ENCODE measurements at places on chromosomes 3 and 15. TPM values are rescaled to one million over a fixed set of nuclear protein-coding genes. Genes with fewer than 3 reads are reported as not detected.

MRPL46 gene
- total RNA-seq, result 24.6 TPM

NR2E3 gene
- total RNA-seq, result not detected

IMPG2 gene
- 0.44 TPM for total RNA-seq

LDHAL6B gene
- not detected for total RNA-seq

DNA sequence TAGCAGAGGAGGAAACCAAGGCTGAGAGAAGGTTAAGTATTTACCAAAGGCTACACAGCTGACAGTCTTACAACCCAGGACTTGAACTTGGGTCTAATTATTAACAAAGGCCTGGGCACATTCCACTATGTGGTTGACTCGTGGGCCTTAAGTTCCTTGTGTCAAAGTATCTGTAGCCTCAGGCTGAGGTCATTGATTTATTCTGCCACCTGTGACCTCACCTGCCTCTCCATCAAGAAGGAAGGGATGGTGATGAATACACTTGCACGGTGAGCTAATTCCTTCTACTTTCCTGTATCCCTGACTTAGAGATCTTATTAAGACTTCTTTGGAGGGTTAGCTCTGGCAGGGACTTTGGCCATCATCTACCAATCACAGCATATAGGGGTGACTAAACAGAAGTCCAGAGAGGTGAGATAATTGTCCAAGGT, 19.9 kb upstream of the LRRC58 start:
- DNase-seq, result no peak
- no peak overlapping the region for H3K27ac ChIP-seq
- no peaks in the 10 kb centered on the region for H3K27me3 ChIP-seq
- no peak overlapping the region for H3K4me3 ChIP-seq
- H3K36me3 ChIP-seq, result no peaks in the 10 kb centered on the region

DNA sequence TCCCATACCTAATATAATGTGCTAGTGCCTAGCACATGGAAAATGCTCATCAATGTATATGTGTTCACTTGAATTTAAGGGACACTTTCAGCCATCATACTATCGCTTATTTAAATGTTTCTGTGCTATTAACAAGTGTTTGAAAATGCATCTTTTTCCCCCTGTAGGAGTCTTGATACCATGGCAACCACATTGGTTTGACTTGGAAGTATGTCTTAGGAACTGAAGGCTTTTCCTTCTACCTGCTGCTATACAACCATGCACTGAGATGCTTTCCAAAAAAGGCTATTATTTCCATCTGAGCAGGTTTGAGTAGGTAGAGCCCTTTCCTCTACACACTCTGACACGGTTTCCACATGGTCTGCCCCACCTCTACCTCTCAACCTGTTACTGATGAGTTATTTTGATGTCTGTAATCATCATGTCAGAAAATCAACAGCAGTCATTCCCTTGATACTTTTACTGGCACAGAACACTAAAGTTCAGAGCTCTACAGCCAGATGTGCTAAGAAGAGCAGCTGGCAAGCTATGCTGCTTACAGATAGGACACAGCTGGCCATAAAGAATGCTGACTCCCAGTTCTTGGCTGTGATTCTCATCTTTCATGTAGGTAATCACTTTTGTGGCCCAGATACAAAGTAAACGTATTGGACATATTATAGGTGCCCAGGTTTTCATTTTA, 59.3 kb downstream of the RYR3 start:
- no peak for DNase-seq
- no peaks in the 10 kb centered on the region for H3K4me1 ChIP-seq
- no peak overlapping the region for H3K27ac ChIP-seq
- H3K4me3 ChIP-seq, result no peak overlapping the region

DNA sequence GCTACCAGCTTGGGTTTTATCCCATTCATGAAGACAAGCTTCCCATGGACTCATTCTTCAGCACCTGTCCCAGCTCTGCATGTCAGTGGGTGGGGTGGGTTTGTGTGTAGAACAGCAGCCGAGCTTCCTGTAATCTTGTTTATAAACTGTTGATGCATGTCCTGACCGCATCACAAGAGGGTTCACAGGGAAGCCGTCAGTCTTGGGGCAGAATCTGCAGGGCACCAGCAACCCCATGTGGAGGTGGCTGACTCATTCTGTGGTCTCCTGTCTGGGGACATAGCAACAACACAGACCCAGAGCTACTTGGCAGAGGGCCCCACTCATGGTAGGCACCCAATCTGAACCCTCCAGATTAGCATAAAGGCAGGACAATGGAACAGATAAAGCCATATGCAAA, 35.6 kb downstream of the DAPK2 start:
- no peaks in the 10 kb centered on the region for H3K27me3 ChIP-seq
- H3K36me3 ChIP-seq, result no peaks in the 10 kb centered on the region
- DNase-seq, result peak; percentile 93
- H3K4me1 ChIP-seq, result peaks cover 27% of the 10 kb centered on the region
- H3K27ac ChIP-seq, result peak overlapping the region; percentile 77

DNA sequence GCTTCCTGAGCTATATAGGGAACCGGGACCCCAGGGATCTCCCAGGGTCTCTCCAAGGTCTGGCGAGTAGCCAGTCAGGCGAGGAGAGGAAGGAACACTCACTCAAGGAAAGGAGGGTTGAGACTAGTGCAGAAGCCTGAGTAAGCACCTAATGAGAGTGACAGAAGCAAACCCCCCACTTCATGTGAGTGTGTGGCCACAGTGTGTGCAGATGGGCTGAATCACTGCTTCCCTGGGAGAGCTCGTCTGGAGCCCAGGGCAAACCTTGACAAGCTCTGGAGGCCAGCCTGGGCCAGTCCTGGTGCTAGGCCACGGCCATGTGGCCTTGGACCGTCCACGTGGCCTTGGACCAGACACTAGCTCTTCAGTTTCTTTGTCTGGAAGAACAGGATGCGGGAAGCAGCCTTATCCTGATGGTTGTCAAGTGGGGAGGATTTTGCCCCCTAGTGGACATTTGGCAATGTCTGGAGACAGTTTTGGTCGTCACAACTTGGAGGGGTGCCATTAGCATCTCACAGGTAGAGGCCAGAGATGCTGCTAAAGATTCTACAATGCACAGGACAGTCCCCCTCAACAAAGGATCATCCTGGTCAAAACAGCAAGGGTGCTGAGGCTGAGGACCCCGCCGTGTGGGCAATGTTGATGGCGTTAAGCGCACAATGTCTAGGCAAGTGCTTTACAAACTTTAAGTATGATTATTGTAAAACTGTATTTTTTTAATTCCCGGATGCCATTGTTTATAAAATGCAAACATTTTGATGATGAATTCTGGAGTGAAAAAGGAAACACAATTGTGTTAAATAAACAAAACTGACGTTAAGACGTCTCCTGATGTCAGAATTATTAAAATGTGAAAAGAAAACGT, 34.8 kb upstream of the CTSH start:
- peaks cover 2% of the 10 kb centered on the region for H3K27me3 ChIP-seq
- no peaks in the 10 kb centered on the region for H3K36me3 ChIP-seq
- H3K27ac ChIP-seq, result peak overlapping the region; percentile 5
- H3K4me1 ChIP-seq, result peaks cover 46% of the 10 kb centered on the region

DNA sequence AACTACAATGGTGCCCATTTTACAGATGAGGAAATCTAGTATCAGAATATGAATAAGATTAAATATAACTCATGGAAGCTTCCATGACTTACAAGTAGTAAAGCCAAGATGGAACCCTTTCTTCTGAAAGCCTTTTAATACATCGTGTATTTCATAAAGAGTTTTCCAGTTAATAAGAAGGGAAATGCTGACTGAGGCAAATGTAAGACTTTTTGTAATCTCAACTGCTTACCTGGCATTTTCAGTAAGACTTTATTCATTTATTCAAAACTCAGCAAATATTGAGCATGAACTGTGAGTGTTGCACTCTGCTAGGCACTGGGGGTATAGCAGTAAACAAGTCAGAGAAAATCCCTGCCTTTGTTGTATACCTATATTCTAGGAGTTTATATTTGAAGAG, 256.4 kb upstream of the THRB start:
- no peak for DNase-seq
- H3K27ac ChIP-seq, result no peak overlapping the region
- no peaks in the 10 kb centered on the region for H3K27me3 ChIP-seq

GRCh38 chr15:38843736-38844590, 279.3 kb upstream of the RASGRP1 start:
- no peaks in the 10 kb centered on the region for H3K36me3 ChIP-seq
- no peaks in the 10 kb centered on the region for H3K4me1 ChIP-seq
- no peaks in the 10 kb centered on the region for H3K27me3 ChIP-seq
- H3K27ac ChIP-seq, result no peak overlapping the region

GRCh38 chr15:93823971-93824913, 407.1 kb upstream of the MCTP2 start:
- no peak overlapping the region for H3K4me3 ChIP-seq
- no peaks in the 10 kb centered on the region for H3K27me3 ChIP-seq
- H3K27ac ChIP-seq, result no peak overlapping the region
- H3K36me3 ChIP-seq, result no peaks in the 10 kb centered on the region
- DNase-seq, result no peak
- H3K4me1 ChIP-seq, result no peaks in the 10 kb centered on the region

DNA sequence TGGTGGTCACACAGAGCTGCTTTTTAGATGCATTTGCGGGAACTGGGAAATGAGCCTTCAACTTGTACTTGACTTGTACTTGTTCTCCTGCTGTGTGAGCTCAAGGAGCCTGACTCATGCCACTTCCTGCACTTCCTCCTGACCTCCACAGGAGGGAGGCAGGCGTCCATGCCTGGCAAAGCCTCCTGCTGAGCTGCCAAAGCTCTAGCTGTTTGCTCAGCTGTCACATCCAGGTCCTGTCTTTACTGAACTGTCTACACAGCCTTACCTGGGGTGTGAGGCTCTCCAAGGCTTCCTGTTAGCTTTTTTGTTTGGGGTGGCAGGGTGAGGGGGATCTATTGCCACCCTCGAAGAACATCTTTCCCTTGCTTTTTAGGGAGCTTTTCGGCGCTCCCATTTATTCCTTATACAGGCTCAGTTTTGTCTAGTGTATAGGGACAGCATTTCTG, 6.4 kb downstream of the THPO start:
- no peak overlapping the region for H3K27ac ChIP-seq
- peaks cover 24% of the 10 kb centered on the region for H3K36me3 ChIP-seq
- H3K27me3 ChIP-seq, result peaks cover 12% of the 10 kb centered on the region
- H3K4me3 ChIP-seq, result no peak overlapping the region

GRCh38 chr3:181886676-181887075, 175.0 kb downstream of the SOX2 start:
- no peaks in the 10 kb centered on the region for H3K27me3 ChIP-seq
- no peak for DNase-seq
- no peak overlapping the region for H3K4me3 ChIP-seq
- no peak overlapping the region for H3K27ac ChIP-seq
- H3K4me1 ChIP-seq, result no peaks in the 10 kb centered on the region
- no peaks in the 10 kb centered on the region for H3K36me3 ChIP-seq

GRCh38 chr3:106642161-106642560, 735.1 kb upstream of the CCDC54 start:
- DNase-seq, result no peak
- no peaks in the 10 kb centered on the region for H3K27me3 ChIP-seq
- no peak overlapping the region for H3K4me3 ChIP-seq
- no peak overlapping the region for H3K27ac ChIP-seq
- H3K4me1 ChIP-seq, result no peaks in the 10 kb centered on the region

- peaks cover 22% of the 10 kb centered on the region for H3K4me1 ChIP-seq
- H3K27ac ChIP-seq, result peak overlapping the region; percentile 65
- H3K36me3 ChIP-seq, result peaks cover 38% of the 10 kb centered on the region
Observed at GRCh38 chr3:128112357-128112968, 11.1 kb downstream of the RUVBL1 start.

- H3K27me3 ChIP-seq, result no peaks in the 10 kb centered on the region
- H3K4me3 ChIP-seq, result no peak overlapping the region
- H3K27ac ChIP-seq, result no peak overlapping the region
Observed at GRCh38 chr3:79973917-79974595, 206.3 kb upstream of the ROBO1 start.

- no peaks in the 10 kb centered on the region for H3K36me3 ChIP-seq
- no peak overlapping the region for H3K27ac ChIP-seq
- H3K27me3 ChIP-seq, result peaks cover 76% of the 10 kb centered on the region
- peak; percentile 15 for DNase-seq
Observed at GRCh38 chr15:37106490-37107001, 6.2 kb upstream of the MEIS2 start.

DNA sequence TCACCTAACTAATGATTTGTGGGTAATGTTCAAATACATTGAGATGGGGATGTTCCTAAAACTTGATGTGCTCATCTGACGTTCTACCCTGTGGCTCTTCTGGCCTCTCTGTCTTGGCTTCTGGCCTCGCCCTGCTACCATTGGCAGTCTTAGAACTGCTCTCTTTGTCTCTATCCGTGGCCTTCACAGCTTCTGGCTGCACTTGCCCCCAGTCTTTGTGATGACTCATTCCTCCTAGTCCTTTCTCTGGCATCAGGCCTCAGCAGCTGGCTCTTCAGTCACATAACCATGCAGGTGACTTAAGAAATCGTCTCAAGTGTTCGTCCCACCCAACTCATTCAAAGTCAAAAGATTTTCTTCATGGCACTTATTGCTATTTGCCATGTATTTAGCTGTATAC, 188.1 kb downstream of the BBX start:
- H3K4me1 ChIP-seq, result no peaks in the 10 kb centered on the region
- DNase-seq, result no peak
- no peak overlapping the region for H3K27ac ChIP-seq
- H3K4me3 ChIP-seq, result no peak overlapping the region
- no peaks in the 10 kb centered on the region for H3K27me3 ChIP-seq

DNA sequence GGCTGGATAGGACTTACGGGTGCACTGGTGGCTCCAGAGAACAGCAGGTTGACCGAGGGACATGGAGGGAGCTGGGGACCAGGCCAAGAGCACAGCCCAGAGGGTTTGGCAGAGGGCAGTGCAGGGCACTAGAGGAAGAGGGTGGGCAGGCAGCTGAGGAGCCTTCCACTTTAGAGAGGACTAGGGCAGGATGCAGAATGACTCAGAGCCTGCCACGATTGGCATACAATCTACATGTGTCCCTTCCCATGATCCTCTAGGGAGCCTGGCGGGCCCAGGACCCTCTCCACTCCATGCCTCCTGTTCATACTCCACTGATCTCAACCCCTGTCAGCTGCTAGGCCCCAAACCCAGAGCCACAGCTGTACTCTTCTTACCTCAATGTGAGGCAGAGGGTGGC, 14.4 kb upstream of the APEH start:
- H3K27me3 ChIP-seq, result peaks cover 5% of the 10 kb centered on the region
- no peak overlapping the region for H3K4me3 ChIP-seq
- no peak for DNase-seq

- H3K27ac ChIP-seq, result no peak overlapping the region
- no peaks in the 10 kb centered on the region for H3K4me1 ChIP-seq
- no peaks in the 10 kb centered on the region for H3K36me3 ChIP-seq
- DNase-seq, result no peak
- H3K4me3 ChIP-seq, result no peak overlapping the region
Observed at GRCh38 chr3:28973609-28974008, 307.3 kb upstream of the RBMS3 start.

- H3K27me3 ChIP-seq, result no peaks in the 10 kb centered on the region
- no peak overlapping the region for H3K4me3 ChIP-seq
- no peaks in the 10 kb centered on the region for H3K4me1 ChIP-seq
- no peak for DNase-seq
Observed at GRCh38 chr3:149581681-149582370, 76.0 kb downstream of the WWTR1 start.

DNA sequence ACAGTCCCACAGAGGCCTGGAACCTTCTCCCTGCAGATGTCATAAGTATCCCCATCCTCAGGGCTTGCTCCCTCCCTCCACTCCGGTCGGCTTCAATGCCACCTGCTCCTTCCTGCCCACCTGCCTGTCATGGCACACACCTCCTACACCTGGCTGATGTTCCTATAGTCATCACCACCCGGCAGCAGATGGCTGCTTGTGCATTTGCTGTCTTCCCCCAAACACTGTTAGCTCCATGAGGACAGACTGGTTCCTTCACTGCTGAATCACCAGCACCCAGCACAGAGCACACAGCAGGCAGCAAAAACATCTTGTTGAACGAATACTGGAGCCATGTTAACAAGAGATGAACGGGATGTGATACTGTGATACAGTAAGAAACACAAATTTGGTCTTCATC, 14.8 kb downstream of the TARS3 start:
- no peak overlapping the region for H3K27ac ChIP-seq
- no peaks in the 10 kb centered on the region for H3K27me3 ChIP-seq
- H3K4me1 ChIP-seq, result no peaks in the 10 kb centered on the region
- peaks cover 67% of the 10 kb centered on the region for H3K36me3 ChIP-seq

All from B cell (primary cell).